ENCODE measurements at places on chromosomes 1 and 21.

- DNase-seq, result no peak
Observed at GRCh38 chr1:17822741-17823426, 67.8 kb downstream of the ACTL8 start.

GRCh38 chr1:3674100-3675094, 22.1 kb downstream of the TP73 start:
- peak; percentile 59 for DNase-seq

GRCh38 chr1:115288591-115289198, 49.4 kb downstream of the NGF start:
- no peak for DNase-seq

DNA sequence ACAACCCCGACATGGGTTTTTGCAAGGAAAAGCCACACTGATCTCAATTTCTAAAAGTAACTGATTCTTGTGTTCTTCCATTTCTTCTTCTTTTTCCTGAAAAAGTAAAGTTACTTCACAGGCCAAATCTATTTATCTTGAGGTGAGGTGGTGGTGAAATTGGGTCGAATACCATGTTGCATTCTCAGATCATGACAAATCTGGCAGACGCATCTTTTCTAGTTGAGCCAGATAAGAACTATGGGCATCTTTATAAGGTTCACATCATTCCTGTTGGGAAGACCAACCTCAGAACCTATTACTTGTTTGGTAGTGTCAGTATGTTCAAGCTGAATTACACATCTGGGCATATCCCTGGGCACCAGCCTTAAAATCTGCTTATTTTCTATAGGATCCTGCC, 78.6 kb upstream of the USP25 start:
- no peak for DNase-seq

DNA sequence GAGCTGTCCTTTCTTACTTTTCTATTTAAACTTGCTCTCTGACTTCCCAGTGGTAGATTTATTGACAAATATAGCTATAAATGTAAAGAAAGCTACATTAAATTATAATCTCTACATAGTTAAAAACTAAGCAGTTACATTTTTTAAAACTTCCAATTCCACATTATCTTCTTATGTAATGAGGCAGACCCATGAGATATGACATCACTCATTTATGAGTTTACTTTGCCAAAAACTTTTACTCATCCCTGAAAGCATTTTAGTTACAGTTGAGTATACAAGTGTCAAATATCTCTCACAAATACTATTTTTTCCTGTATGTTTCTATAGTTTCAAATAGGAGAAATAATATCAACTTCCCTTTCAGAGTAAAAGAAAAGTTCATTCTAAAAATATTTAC, 3.8 kb downstream of the NMNAT2 start:
- no peak for DNase-seq

DNA sequence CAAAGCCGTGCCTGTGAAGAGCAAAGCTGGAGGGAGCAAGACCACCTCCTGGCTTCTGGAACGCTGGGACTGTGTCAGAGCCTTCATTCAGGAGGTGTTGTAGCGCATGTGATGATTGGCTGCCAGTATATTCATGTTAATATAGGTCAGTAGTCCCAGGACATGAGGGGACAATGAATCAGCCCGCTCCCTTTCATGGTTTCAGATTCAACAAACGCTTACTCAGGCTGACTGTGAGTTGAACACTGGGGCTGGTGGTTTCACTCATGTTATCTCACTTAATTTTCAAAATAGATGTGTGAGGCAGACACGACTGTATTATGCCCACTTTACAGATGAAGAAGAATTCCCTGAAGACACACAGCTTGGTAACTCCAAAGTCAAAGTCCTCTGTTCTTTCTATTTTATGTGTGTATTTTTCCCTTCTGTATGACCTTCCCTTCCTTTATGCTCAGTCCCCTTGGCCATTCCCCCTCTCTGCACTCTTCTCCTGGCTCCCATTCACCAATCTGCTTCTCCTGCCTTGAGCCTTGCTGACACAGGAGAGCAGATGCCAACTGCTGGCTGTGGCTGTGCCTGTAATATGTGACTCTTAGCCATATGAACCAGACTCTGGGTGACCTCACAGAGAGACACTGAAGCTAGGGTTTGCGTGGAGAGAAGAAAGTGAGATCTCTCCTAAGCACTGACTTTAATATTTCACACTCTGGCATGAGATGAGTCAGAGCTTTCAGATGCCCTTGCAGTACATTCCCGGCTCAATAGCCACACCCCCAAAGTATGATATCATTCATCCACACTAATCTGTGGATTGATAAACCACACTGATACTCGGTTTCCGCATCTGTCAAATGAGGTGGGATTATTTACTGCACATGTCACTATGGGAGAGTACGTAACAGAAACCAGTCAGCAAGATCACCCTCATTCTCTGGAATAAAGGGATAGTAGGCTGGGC, 31.4 kb upstream of the KIRREL1 start:
- DNase-seq, result no peak

GRCh38 chr1:33074193-33074945, 6.6 kb upstream of the AZIN2 start:
- DNase-seq, result no peak

DNA sequence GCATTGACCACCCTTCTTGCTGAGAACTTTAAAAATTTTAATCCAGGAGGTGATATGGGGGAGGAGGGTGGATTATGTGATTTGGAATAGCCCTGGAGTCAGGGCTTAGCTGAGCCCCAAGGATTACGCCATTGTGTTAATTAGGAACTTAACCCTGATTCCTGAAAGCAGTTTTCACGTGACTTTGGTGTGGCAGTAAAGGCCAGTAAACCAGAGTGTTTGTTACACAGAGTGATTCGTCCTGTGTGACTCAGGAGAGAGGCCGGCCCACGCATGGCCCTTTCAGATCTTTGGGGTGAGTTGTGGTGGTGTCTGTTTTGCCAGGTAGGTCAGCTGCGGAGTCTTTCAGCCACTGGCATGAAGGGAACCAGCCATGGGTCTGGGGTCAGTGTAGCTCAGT, 107.6 kb downstream of the NOS1AP start:
- no peak for DNase-seq

DNA sequence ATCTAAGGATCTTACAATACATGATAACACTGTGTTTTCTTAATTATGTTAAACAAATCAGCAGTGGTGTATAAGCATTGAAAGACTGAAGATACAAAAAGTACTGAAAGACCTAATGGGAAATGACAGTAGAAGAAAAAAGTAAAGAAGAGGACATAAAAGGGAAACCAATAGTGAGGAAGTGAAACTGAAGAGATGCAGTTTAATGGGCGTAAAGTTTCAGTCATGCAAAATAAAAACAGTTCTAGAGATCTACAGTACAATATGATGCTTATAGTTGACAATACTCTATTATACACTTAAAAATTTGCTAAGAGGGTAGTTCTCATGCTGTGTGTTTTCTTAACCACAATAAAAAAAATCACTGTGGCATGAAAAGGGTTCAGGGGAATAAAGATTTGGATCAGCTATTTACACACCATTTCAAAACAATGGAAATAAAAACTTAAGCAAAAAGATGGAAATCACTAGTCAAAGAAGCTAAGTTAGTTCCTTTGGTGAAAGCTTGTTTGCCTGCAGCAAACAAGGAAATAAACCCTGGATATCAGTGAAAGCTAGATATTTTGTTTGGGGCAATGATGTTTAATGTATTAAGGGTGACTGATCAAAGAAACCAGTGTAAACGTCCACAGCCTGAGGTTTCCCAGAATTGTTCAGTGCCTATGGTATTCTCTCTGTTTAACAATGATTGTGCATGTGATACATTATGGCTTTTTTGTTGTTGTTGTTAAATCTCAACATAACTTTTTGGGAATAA, 1160.8 kb upstream of the ADGRL2 start:
- no peak for DNase-seq

Data from iPS-NIHi11 (cell line).